ENCODE measurements at places on chromosomes 4 and X.

- DNase-seq = no peak
Measured at GRCh38 chrX:71606536-71607216, 11.6 kb downstream of the CXCR3 start.

- DNase-seq = no peak
Measured at GRCh38 chr4:74534121-74534520, 89.2 kb downstream of the AREG start.

DNA sequence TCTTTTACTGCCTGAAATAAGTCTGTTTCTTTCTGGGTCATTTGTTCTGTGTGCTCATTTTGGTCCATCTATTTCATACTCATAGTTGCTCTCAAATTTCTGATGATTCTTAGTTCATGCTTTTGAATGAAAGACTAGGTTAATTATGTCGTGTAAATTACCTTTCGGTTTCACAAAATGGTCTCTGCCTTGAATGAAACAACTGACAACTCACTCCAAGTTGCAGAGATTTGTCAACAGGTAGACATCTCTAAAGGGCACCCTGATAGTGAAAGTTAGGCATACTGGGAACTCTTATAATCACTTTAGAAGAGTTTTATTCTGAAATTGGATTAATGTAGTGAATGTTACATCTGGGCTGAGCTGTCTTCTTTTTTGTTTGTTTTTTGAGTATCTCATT, 726.9 kb downstream of the PDHA2 start:
- DNase-seq = no peak

- no peak for DNase-seq
Measured at GRCh38 chr4:89114100-89114499, 2.8 kb downstream of the TIGD2 start.

DNA sequence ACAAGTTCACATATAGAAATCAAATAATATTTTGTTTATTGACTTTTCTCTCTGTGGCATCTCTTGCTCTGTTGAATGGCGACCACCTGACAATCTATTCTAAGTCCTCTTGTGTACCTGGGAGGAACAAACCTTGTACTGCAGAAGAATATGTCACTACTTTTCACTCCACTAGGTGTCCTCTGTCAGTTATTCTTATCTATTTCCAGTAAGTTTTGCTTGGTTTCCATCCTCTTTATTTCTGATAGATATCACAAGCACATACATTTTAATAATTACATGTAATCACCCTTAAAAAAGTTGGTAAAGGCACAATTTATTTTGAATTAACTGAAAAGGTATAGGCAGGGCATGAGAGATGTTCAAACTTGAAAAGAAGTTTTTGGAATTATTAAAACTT, 238.4 kb downstream of the SNCA start:
- DNase-seq = no peak

GRCh38 chr4:156665780-156666366, 305.7 kb downstream of the PDGFC start:
- DNase-seq = no peak

DNA sequence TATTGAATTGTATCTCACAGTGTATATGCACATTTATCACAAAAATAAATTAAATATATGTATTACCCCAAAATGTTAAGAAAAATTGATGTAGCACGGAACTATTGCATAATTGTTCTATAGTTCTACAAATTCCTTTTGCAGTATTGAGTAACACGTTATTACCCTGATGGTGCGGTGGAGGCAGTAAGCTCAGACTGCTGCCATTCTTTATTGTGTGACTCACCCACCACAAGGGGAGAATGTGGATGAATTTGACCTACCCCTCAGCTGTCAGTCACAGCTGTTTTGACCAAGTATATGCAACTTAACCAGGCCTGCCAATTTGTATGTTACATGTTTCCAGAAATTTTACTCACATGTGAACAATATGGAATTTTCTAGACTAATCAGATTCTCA, 506.6 kb downstream of the SH3BGRL start:
- DNase-seq = no peak

DNA sequence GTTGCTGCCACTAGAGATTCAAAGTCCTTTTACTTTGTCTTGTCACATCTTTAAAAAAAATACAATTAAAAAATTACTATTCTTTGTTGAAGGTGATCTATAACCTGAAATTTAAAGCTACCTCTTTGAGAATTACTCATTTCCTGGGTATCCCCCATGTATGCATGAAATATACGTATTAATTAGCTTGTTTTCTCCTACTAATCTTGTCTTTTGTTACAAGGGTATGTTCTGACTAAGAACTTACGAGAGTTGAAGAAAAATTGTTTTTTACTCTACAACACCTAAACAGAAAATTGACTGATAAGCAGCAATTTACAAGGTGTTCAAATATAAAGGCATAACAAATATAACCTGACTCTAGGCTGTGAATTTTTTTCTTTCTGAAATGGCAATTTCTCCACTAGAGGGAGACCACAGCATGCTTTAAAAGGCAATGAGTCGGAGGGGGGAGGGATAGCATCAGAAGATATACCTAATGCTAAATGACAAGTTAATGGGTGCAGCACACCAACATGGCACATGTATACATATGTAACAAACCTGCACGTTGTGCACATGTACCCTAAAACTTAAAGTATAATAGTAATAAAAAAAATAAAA, 249.6 kb downstream of the OPHN1 start:
- no peak for DNase-seq
